ENCODE measurements at places on chromosomes 3 and 15.

GRCh38 chr3:95399585-95399984 is 1336.7 kb downstream of the NSUN3 start:
- no peak for DNase-seq

DNA sequence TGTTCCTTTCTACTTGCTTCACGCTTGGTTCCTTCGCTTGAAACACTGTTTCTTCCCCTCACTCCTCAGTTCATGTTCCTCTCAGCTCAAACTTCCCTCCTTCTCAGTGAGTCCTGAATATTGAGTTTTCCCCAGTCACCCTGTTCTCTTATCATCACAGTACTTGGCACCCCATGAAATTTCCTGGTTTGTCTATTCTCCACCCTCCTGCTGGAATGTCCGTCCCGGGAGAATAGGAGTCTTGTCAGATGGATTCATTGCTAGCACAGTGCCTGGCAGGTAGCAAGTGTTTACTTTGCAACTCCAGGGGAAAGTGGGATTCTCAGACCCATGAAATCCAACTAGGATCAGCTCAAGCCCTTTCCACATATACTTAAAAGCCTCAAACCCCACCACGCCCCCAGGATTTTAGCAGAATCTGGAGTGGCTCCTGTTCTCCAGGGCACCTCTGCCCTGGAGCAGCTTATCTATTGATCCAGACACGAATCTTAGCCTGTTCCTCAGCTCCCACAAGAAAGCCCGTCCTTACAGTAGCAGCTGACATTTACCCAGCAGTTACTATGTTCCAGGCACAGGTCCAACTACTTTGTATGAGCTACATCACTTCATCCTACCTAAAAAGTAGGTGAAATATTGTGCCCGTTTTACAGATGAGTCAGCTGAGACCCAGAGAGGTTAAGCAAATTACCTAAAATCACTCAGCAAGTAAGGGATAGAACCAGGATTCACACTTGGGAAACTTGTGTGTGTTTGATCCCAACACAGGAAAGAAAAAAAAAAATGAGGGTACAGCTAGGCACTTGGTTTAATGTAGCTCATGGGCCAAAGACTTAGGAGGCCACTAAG is 36.8 kb upstream of the MAP3K13 start:
- no peak for DNase-seq

- DNase-seq, result no peak
These were observed 19.0 kb upstream of the PRICKLE2 start for GRCh38 chr3:64244011-64244942.

DNA sequence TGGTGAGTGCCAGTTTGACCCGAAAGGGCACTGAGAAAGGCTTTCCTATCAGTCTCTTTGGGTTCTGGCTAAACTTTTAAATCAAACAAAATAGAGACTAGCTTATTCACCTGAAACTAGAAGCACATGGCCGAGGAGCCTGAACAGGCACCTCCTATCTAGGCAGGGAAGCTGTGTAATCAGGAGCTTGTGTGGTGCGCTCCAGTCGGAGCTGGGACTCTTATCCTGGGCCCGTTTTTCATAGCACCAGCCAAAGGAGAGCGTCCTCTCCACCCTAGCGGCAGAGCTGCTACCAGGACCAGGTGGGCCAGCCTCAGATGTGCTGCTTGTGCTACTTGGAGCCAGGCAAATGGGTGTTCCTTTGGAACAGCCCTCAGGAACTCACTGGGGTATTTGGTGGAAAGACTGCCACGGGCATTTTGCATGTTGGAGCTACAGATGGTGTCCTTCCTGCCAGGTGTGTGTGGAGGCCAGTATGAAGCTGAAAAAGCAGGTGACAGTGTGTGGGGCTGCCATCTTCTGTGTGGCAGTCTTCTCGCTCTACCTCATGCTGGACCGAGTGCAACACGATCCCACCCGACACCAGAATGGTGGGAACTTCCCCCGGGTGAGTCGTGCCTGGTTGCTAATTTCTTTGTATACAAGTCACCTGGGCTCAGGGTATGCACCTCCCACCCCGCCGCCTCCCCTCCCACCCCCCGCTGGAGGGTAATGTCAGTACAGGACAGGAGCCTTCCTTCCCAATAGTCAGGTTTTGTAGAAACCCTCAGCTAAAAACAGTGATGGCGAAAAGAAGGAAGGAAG is 833 bp downstream of the MAN2A2 start:
- DNase-seq, result no peak

GRCh38 chr3:162367429-162368260 is 871.0 kb downstream of the OTOL1 start:
- no peak for DNase-seq

- DNase-seq, result no peak
These were observed 171.4 kb downstream of the CACNA1D start for GRCh38 chr3:53665608-53666425.

DNA sequence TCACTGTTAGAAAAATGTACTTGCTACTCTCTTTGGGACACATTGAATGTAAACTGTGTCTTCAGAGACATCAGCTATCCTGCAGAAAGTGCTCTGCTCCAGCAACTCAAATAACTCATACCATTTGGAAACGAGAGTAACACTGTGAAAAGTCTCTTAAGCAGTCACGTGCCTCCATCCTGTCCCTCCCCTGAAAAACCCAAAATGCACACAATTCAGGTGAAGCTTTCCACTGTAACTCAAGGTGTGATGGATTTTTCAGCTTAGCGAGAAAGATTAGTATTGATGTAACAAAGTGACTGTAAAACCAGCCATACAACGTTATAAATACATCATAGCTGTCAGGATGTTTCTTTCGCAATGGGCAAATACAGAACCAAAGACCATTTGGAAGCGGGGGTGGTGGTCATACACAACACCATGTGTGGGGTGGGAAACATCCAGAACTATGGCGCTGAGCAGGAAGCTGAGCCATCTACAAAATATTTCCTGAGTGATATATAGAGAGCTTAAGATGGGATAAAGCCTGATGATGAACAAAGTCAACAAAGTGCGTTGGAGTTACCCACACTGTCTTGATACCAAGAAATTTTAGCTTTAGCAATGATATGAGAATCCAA is 332.3 kb downstream of the FOXP1 start:
- no peak for DNase-seq

DNA sequence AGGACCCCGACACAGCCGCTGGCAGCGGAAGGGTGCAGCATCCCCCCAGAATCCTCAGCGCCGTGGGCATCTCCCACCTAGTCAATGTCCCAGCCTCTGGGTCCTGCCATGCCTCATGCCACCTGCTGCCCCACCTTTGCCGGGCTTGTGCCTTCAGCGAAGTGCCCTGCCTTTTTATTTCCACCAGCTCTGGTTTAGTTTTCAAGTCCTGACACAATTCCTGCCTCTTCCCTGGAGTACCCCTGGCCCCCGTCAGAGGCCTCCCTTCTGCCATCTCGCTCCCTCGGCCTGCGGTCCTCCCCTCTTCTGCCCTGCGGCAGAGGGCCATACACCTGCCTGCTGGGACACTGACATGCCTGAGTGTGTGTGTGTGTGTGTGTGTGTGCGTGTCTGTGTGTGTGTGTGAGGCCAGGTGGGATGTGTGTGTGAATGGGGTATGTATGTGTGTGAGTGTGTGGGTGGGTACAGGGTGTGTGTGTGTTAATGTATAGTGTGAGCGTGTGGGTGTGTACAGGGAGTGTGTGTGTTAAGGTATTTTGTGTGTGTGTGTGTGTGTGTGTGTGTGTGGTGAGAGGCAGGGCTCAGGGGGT is 129.9 kb downstream of the SMAD6 start:
- no peak for DNase-seq

GRCh38 chr3:182465301-182466185 is 327.8 kb upstream of the ATP11B start:
- no peak for DNase-seq

GRCh38 chr3:98013411-98014267 is 21.5 kb downstream of the GABRR3 start:
- DNase-seq, result no peak

- DNase-seq, result no peak
These were observed 26.6 kb upstream of the SMAD6 start for GRCh38 chr15:66675446-66675845.

DNA sequence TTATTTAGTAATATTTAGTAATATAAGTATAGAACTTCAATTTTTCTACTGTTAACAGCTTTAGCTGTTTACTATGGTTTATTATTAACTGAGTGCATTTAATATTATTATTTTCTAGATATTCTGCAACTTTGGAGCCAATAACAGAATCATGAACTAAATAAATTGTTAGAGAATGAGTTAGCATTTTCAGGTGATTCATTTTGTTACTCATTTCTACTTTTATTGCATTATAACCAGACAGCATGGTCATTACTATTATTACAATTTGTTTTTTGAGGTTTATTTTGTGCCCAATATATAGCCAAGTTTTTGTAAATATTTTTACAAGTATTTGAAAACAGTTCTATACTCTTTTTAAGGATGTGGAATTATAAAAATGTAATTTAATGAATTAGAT is 279.6 kb downstream of the SQOR start:
- DNase-seq, result no peak

GRCh38 chr15:78662028-78662427 is 21.0 kb upstream of the CHRNB4 start:
- no peak for DNase-seq

GRCh38 chr3:64863226-64864212 is 175.7 kb upstream of the ADAMTS9 start:
- DNase-seq, result no peak

- DNase-seq, result no peak
These were observed 216.9 kb downstream of the ZBTB20 start for GRCh38 chr3:114929971-114930732.

DNA sequence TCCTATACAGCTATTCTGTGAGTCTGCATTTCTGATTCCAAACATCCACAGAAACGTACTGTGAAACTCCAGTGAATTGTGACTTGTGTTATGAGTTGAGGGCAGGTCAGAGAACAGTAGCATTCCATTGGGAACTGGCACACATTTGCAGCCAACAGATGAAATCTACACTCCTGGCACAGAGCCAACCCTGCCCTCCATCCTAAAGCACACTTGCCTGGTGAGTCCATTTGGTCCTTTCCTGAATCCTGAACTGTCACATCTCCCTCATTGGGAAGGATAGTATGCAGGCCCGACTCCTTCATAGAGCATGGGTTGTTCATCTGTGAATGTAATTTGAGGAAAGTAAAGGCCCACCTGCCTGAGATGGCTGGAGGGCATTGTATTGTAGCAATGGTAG is 314.3 kb upstream of the RASGRP1 start:
- DNase-seq, result no peak

DNA sequence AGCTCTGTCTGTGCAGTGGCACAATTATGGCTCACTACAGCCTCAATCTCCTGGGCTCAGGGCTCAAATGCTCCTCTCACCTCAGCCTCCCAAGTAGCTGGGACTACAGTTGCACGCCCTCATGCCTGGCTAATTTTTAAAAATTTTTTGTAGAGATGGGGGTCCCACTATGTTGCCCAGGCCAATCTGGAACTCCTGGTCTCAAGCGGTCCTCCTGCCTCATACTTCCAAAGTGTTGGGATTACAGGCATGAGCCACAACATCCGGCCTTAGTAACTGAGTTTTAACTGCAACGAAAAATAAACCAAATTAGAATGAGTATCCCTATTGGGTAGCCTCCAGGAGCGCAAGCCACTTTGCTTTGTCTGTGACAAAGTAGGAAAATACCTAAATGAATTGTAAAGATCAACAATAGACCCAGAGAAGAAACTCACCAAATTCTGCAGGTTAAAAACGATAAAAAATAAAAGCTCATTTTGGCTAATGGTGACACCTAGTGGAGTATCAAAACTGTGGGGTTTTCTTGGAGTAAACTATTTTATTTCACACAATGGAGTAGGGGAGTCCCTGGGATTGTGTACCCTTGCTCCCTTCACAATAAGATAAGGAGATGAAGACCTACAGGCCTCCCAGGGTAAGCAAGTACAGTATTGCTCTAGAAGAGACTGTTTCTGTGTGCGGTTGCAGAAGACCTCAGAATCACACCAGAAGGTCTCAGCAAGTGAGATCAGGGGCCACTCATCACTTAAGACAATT is 21.0 kb upstream of the CA12 start:
- DNase-seq, result no peak
